ENCODE measurements at places on chromosomes 1 and 21. TPM values are rescaled to one million over a fixed set of nuclear protein-coding genes. Genes with fewer than 3 reads are reported as not detected.

- DNase-seq, result no peak
Measured at GRCh38 chr1:24965571-24965930, 35.5 kb upstream of the RUNX3 start.

DNA sequence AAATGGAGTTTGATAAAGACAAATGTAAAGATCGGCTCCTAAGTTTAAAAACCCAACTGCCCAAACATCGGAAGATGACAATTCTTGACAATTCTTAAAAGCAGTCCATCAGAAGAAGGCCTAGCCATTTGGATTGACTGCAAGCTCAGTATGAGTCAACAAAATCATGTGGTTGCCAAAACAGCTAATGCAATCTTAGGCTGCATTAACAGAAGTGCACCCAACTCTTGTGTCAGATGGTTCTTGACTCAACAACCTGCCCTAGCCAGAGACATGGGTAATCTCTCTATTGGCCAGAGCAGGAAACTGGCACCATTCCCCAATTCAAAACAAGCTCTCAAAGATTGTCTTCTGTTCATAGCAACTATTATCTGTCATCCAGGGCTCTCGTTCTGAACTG is 9.9 kb upstream of the NCF2 start:
- DNase-seq, result no peak

DNA sequence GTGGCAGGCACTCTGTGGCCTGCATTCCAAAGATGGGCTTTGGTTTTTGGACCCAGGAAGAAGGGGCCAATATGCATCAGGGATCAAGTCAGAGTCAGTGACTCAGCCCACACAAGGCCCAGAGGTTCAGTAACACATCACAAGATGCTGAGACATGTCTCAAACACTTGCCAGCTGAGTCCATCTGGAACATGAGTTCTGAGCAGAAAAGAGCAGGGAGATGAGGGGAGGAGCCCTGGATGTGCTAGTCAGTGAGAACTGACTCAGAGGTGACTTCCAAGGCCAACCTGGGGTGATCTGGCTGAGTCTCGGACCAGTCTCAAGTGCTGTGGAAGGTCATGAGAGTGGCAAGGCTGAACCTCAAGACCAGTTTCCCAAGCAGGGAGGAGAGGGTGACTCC is 150.1 kb downstream of the CDC7 start:
- no peak for DNase-seq

DNA sequence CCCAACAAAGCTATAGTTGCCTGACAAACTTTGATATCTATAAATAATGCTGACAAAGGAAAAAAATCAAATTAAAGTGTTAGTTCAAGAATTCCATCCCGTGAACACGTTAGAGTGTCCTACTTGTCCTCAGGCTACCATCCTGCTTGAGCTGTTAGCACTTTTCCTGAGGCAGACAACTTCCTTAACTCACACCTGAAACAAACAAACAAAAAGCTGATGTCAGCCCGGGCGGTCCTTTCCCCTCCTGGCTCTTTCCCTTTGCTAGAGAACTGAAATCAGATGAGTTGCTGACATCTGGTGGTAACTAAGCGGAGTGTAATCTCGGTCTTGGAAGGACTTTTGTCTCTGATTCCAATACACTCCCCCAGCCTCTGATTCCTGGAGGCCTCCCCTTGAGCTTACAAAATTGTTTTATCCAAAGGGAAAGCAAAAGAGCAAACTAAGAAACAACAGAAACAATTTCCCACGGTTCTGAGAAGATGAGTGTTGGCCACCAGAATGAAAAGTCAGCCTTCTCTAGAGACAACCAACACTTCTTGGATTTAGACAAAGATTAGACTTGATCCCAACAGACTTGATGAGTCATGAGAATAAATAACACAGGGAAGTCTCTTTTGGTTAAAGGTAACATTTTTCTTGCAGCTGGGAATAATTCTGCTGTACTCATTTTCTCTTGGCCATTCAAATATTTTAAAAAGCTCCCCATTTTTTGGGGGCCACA is 135.4 kb downstream of the PROX1 start:
- no peak for DNase-seq

Gene TMEM52
- total RNA-seq, result 2.5 TPM

DNA sequence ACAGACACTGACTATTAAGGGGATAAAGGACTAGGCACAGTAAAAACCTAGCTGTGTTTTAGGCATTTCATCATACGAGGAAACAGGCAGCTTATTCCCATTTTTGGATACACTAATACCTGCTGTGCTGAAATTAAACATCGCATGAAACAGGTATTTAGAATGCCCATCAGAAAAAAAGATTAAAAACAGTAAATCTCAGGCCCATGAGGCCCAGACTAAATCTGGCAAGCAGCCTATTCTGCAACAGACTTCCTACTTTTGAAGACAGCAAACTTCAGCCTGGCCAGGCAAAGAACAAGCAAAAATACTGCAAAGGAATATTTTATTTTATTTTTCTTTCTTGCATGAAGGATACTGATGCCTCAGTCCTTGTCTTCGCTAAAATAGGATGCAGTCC is 240.2 kb downstream of the LMO4 start:
- no peak for DNase-seq

Gene OR2T5
- not detected for total RNA-seq

GRCh38 chr1:46767649-46768282 is 31.1 kb upstream of the CYP4B1 start:
- no peak for DNase-seq

GRCh38 chr1:41859686-41860085 is 59.0 kb downstream of the HIVEP3 start:
- no peak for DNase-seq
